ENCODE measurements at places on chromosomes 3 and 15.

DNA sequence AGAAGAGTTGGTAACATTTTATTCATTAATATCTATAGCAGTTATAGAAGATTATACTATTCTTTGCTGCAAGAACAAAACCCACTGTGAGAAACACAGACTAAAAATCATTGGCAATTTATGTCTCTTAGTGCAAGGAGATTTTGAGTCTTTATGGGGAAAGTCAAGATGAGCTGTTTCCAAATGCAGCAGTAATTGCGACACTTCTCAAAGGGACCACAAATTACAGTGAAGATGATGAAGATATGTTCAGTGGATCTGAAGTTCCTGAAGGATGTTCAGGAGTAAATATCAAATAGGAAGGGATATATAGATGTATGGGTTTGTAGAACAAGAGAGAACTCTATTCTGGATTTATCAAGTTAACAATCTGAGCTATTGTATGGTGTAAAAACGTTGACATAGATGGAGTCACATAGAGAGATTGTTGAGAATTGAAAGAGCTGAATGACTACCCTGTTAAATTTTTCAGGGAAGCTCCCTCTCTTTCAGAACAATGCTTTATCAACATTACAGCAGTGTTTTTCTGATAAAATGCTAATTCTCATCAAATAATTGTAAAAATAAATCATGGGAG lies 71.8 kb downstream of the DTWD1 start:
- no peak for DNase-seq

DNA sequence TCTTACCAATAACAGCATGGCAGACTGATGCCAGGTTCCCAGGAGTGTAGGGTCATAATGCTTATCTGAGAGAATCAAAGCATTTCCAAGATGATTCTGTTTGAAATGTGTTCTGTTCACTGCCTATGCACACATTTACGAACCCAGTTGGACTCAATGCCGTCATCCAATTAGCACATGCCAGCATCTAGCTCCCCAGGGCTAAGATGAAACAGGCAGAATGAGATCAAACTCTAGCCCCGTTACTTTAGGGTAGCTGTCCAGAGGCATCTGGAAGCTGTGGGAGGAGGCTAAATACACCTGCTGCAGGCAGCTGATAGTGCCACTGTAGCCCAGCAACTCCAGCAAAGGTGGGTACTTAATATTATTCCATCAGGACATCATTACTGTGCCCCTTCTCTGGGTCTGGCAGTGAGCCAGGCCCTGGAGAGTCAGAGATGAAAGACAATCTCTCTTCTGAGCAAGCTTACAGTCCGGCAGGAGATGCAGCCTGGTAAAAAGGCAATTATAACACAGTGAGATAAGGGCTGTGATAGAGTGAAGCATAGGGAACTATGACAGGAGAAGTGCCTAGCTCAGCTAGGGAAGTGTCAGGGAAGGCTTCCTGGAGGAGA lies 156.4 kb upstream of the PPP2R3A start:
- no peak for DNase-seq

DNA sequence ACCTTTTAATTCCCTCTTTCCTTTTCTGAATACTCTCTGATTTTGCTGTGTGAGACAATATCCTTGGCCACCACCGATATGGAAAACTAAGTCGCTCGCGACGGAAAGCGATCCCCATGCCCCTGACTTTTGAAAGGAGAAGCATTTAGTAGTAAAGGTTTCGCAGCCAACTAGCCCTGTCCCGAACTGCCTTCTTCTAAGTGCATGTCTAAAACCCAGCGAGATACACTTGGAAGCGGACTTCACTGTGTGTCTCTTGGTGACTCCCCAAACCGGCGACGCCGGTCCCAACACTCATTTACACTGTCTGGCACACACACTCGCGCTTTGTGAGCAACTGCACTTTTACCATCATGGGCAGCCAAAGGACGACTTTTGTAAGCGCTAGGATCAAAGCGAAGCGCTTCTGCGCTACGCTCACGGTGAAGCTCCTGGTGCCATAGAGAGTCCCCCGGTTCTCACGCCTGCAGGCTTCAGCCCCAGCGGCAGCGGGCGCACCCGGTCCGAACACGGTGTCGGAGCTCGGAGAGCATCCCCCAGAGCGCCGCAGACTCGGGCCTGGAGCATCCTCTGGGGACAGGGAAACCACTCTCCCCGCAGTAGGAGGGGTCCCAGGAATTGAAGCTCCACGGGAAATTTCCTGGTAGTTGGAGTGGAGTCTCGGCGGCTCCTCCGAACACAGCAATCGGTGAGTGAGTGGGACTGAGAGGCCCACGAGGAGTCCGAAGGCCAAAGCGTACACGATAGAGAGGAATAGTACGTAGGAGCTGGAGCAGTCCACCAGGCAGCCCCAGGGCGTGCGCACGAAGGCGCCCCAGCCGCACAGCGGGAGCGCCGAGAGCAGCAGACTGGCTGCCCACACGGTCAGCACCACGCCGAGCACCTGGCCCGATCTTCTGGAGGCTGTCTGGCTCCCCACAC lies 1.4 kb downstream of the GPR149 start:
- no peak for DNase-seq

DNA sequence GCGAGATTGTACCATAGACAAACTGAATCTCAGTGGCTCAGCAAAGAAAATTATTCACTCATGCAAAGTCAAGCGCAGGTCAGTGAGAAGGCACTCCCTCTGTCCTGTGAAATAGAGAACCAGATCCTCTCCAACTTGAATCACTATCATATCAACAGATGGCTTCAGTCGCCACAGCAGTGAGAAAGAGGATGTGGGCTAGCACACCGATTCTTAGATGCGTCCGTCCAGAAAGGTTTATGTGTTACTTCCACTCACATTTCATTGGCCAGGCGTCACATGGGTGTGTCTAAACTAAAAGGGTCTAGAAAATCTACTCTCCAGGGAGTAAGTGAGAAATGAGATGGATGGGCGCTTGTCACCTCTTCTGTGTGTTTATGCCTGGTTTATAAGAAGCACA lies 141.6 kb upstream of the KBTBD8 start:
- DNase-seq, result no peak

DNA sequence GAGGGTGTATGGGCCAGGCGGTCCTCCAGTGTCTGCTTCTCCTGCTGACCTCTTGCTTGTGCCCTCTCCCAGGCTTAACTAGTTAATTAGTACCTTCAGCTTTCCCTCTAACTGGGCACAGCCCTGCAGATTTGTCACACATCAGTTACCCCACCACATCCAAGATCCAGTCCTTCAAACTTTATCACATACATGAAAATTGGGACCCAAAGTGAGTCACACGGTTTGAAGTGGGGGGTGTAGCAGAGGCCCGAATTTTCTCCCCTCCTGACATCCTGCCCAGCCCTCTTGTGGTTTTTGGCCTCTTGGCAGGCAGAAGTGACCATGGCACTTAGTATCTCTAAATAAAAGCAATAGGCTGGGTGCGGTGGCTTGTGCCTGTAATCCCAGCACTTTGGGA lies 3.9 kb downstream of the MAPKAPK3 start:
- no peak for DNase-seq

DNA sequence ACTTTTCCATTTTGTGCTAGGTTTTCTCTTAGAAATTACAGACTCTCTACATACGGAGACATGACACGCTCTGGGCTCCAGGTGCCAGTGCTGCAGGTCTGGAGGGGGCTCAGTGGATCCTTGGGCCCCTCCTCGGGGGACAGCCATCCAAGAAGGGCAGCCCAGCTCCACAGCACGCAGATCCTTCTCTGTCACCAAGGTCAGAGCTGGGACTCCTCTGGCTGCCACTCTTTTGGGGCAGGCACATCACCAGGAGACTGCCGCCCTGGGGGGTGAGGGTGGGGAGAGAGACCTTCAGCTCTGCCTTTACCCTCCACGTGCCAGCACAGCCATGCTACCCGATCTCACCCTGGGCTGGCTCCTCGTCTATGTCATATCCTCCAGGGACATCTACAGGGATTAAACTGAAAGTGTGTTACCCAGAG lies 65.6 kb downstream of the ATP10A start:
- DNase-seq, result no peak

DNA sequence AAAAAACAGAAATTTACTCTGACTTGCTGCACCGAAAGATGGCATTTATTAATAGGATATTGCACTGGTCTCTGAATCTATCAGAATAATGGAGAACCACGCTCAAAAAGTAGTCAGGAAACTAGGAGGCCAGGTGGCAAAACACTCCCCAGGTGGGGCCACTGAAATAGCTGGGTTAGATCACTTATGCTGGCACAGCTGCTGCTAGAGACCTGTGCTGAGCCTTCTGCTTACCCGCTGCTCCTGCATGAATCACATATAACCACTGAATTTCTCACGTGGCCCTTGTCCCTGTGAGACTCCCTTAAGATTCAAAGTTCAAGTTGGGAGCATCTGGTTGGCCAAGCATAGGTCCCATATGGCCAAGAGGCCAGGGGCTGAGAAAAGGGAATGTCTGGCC lies 66.0 kb upstream of the OXTR start:
- no peak for DNase-seq

DNA sequence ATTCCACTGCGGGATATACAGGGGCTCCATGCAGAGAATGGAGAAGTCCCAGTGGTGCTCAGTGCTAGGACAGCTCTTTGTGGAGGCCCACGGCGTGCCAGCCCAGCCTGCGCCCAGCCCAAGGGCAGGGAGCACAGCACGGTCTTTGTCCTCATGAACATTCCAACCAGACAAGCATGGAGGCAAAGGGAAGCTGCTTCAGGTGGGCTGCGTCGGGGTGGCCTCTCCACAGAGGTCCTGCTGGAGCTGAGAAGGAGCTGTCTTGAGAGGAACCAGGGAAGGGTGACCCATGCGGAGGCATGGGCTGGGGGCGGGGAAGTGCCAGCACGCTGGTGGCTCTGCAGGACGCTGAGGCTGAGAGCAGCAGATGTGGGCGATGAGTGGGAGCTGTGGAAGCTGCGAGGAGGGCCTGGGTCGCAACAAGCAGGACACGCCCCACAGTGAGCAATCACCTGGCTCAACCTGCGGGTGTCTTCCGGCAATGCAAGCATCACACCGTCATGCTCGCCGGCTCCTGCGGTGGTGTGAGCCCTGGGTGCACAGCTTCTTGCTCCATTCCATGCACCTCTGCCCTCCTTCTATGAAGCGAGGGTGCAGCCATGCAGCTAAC lies 14.0 kb upstream of the KLF15 start:
- DNase-seq, result no peak

All from effector CD4-positive, alpha-beta T cell (primary cell).